Osteoblast (primary cell): ENCODE measurements at places on chromosomes 2 and 18. TPM values are rescaled to one million over a fixed set of nuclear protein-coding genes. Genes with fewer than 3 reads are reported as not detected.

GRCh38 chr2:231926180-231926741 lies at the start of gene NPPC:
Gene NPPC (minus strand): TSS chr2:231926396. CDS start chr2:231926249, 147 bp downstream.
- DNase-seq = peak; percentile 93
- peaks cover 78% of the 10 kb centered on the region for H3K27me3 ChIP-seq
- no peak within 1 kb of the TSS for H3K27ac ChIP-seq
- H3K4me1 ChIP-seq = peaks cover 8% of the 10 kb centered on the region
- H3K36me3 ChIP-seq = no peaks in the 10 kb centered on the region
- peak within 1 kb of the TSS; percentile 66 for H3K4me3 ChIP-seq

DNA sequence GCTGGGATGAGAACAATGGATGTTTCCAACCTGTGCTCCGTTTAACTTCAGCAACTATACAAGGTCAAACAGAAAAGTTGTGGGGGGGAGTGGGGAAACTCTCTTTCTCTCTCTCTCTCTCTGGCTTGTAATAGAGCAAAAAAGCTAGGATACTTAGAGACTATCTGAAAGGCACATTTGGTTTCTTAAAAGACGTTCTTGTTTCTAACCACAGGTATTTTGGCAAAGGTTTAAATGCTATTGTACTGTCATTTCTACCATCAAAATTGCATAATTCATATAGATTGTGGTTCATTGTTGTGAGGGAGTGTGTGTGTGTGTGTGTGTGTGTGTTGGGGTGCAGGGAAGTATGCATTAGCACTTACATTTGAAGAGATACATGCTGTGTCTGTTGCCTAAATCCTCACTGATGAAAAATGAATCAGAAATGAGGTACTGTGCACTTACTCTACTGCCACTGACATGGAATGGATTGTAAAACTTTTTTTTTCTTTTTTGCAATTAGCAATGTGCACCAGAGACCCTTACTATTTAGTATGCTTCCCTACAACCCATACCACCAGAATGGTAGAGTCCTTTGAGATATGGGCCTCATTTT lies 841.0 kb upstream of the PIK3C3 start:
- H3K4me1 ChIP-seq = no peaks in the 10 kb centered on the region
- H3K36me3 ChIP-seq = no peaks in the 10 kb centered on the region
- no peak for DNase-seq
- no peak overlapping the region for H3K27ac ChIP-seq

DNA sequence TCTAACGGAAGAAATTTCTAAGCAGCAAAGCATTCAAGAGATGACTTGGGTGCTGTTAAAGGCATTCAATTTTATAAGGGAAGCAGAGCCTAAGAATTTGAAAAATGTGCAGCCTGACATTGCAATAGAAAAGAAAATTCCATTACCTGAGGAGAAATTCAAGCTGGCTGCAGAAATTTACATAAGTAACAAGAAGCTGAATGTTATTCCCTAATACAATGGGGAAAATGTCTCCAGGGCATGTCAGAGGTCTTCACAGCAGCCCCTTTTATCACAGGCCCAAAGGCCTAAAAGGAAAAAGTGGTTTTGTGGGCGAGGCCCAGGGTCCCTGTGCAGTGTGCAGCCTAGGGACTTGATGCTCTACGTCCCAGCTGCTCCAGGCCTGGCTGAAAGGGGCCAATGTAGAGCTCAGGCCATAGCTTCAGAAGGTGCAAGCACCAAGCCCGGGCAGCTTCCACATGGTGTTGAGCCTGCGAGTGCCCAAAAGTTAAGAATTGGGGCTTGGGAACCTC lies 306.7 kb downstream of the RDH14 start:
- H3K27ac ChIP-seq = no peak overlapping the region
- H3K27me3 ChIP-seq = peaks cover 2% of the 10 kb centered on the region
- H3K4me1 ChIP-seq = no peaks in the 10 kb centered on the region
- no peaks in the 10 kb centered on the region for H3K36me3 ChIP-seq
- no peak for DNase-seq

DNA sequence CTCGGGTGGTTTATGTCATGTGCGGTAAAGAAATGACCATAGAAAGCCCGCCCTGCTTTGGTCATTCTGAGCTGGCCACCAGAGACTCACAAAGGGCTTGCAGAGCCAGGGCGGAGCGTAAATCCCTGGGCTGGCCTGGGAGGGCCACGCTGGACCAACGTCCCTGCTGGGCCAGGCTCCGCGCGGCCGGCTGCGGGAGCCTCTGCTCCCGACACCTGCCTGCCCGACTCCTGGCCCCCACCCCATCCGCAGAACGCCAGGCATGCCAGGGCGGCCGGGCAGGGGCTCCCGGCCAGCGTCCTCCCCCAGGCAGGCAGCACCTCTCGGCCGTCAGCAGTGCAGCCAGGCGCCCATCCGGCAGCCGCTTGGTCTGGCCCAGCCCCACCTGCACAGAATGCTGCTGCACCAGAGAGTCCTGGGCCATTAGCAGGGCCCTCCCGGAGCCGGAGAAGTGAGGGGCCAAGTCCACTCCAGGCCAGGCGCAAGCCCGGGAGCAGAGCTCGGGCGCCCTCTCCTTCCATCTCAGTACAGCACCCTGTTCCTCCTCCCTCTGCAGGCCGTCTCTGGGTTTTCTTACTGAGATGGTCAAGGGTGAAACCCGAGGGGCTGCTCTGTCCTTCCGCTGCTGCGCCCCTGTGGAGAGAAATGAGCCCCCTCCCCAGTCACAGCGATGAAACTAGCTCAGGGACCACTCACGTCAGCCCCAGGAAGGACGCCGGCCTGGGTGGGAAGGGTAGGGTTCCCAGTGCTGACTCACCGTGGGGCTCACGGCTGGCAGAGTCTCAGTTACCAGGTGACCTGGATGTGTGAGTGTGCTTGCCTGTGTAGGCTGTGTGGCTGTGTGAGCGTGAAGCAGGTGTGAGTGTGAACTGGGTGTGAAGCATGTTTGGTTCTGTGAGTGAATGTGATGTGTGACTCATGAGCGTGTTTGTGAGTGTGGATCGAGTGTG lies 83.3 kb downstream of the PTGR3 start:
- H3K27ac ChIP-seq = no peak overlapping the region
- peak overlapping the region; percentile 60 for H3K4me3 ChIP-seq
- peaks cover 3% of the 10 kb centered on the region for H3K27me3 ChIP-seq
- peak; percentile 87 for DNase-seq
- H3K4me1 ChIP-seq = peaks cover 4% of the 10 kb centered on the region
- no peaks in the 10 kb centered on the region for H3K36me3 ChIP-seq

GRCh38 chr2:158189526-158189925 lies 87.8 kb downstream of the UPP2 start:
- peaks cover 7% of the 10 kb centered on the region for H3K4me1 ChIP-seq
- no peak overlapping the region for H3K4me3 ChIP-seq
- no peaks in the 10 kb centered on the region for H3K36me3 ChIP-seq
- no peak overlapping the region for H3K27ac ChIP-seq
- no peak for DNase-seq

Gene DIPK1C
- total RNA-seq = not detected in 2 replicates

Gene SETBP1
- total RNA-seq = 22.8 and 23.0 TPM in 2 replicates

Gene OR6B2
- not detected in 2 replicates for total RNA-seq
